Globus pallidus (tissue), 1 donor: ENCODE measurements at places on chromosomes 12 and 14.

DNA sequence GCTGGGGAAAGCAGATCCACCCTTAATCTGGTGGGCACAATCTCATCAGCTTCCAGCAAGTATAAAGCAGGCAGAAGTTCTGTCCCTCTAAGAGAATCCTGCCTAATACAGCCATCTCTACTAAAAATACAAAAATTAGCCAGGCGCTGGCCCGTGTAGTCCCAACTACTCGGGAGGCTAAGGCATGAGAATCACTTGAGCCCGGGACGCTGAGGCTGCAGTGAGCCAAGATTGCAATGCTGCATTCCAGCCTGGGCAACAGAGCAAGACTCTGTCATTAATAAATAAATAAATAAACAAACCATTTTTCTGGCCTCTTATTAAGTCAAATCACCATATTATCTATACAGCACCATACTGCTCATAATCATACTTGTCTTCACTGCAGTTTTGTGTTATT is 111.2 kb downstream of the MED13L start:
- DNase-seq = no peak

- no peak for DNase-seq
Observed at GRCh38 chr12:106582249-106582591, 584 bp upstream of the RFX4 start.

DNA sequence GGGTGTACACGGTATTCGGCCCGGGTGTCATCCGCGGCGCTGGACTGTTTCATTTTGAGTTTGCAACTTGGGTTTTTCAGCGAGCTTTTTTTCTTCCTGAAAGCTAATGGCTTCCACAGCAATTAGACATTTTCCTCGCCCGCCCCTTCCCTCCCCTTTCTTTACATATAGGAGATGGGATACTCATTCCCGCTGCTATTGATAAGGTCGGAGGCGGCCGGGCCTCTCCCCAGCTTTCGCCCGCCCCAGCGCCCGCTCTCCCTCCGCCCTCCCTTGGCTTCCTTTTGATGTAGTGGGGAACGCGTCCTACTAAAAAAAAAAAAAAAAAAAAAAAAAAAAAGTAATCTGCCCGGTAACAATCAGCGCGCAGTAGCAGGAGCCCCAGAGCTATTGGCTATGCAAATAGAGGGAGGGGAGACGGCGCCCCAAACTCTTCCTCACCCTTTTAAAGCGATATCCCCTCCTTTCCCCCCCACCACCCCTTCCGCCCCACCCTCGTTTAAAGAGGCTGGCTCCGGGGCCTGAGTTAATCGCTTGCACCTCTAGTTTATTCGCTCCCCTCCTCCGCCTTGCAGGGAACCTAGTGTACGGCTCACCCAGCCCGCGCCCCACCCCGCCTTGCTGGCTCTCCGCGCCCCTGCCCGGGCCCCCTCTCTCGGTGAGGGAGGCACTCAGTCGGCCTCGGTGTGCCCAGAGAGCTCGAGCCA is 1.7 kb upstream of the CCND2 start:
- DNase-seq = peak; percentile 51

DNA sequence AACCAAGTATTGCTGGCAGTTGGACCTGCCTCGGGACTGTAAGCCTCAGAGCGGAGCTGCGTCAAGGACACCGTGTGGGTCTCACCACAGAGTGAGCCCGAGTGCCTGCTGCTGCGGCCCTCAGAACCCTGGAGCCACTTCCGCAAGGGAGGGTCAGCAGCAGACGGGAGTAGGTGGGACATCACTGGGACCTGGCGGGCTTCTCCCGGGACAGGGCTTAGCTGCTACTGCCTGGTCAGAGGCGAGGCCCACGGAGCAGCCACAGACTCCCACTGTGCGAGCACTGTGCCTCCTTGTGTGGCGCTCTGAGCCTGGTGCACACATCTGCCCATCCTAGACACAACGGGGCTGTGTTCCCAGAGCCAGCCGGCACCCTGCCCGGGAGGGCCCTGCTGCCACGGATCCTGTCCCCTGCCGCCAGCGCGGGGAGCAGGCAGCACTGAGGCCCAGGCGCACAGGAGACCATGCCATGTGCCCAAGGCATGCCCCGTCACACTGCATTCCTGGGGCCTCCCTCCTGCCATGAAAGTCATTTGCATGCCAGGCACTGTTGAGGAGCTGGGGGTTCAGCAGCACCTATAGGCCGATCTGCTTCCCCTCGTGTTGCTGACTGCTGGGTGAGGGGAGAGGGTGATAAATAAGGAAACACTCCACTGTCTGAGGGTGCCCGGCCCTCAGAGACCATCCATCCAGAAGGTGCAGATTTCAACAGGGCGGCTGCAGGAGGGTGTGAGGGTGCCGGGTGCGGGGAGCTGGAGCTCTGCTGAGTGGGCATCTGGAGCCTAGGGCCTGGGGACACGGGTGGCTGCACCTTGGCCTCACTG is 10.0 kb downstream of the HIP1R start:
- peak; percentile 99 for DNase-seq

DNA sequence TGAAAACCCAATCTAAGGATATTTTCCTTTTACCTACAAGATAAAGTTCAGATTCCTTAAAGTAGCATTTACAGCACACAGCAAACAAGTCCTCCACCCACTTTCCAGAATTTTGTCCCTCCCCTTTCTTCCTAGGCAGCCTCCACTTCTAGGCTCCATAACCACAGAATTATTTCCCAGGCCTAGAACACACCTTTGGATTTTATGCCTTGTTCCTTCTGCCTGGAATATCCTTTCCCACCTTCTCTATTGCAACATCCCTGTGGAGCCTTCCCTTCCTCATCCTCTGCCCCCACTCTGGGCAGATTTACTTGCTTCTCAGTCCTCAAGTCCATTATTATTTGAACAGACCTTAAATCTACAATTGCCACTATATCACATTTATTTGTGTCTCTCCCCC is 2.1 kb upstream of the TSPAN8 start:
- DNase-seq = no peak

DNA sequence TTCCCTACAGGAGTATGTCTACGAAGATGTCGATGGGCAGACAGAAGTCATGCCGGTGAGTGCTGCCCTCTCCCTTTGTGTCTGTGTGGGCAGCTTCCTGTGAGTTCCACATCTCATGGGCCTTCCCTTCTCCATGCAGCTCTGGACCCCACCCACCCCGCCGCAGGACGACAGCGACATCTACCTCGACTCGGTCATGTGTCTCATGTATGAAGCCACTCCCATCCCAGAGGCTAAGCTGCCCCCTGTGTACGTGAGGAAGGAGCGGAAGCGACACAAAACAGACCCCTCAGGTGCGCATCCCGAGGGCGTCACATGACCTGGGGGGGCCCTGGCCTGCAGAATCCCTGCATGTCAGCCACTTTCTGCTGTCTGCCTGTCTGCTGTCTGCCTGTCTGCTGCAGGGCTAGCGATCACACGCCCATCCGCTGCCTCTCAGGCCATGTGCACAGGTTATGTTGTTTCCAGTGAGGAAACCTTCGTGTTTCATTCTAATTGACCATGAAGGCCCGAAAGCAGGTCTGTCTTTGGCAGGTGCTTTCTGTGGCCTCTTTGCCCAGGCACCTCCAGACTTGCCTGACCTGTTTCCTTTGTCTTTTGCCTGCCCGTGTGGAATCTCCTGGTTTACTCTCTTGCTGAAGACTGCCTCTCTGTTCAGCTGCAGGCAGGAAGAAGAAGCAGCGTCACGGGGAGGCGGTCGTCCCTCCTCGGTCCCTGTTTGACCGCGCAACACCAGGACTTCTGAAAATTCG is 95.1 kb downstream of the EP400 start:
- DNase-seq = no peak

GRCh38 chr14:81625343-81625742 is 91.7 kb upstream of the SEL1L start:
- peak; percentile 48 for DNase-seq

DNA sequence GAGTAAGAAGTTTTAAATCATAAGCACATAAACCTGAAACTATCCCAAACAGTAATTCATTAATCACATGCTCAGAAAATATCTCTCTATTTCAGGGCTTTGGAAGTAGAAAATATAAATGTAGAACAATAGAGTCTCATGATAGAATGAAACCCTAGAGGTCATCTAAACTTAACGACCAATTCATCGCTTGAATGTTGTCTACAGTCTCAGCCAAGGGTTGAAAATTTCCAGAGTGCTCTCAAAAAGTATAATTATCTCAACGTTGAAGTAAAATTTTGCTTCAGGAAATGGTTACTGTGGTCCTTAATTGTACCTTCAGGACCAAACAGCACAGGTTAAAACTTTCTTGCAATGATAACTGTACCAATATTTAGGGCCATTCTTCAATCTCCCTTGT is 1053.6 kb upstream of the SEL1L start:
- no peak for DNase-seq

DNA sequence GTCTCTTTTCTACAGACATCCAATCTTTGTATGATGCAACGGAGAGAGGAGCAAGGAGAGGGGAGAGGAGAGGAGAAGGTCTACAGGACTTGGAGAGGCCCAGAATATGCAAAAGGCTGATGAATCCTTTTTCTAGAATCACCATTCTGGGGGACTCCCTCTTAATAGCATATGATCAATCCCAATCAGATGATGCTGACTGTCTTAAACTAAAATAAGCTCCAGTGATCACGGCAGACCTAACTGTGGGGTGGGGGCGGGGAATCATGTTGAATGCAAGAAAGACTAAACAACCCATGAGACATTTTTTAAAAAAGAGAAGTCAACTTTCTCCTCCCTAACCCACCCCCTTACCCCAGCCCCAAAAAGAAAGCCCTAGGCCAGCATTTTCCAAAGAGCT is 33.4 kb downstream of the BTBD7 start:
- no peak for DNase-seq

- no peak for DNase-seq
Observed at GRCh38 chr14:61332658-61333029, 11.3 kb downstream of the PRKCH start.

GRCh38 chr12:17388679-17389078 is 701.3 kb downstream of the RERGL start:
- no peak for DNase-seq

- DNase-seq = no peak
Observed at GRCh38 chr14:95248432-95248831, 71.3 kb downstream of the CLMN start.

DNA sequence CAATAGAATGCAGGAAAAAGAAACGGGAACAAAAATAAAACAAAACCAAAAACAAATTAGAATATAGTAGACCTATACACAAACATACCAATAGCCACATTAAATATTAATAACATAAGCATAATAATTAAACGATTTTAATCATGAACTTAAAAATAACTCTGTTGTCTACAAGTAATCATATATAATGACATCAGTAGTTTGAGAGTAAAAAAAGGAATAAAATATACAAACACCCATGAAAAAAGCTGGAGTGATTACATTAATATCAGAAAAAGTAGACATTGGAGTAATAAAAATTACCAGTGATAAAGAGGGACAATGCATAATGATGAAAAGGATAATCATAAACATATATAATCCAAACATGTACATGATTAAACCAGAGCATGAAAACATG is 181.8 kb downstream of the ATXN7L3B start:
- DNase-seq = no peak

DNA sequence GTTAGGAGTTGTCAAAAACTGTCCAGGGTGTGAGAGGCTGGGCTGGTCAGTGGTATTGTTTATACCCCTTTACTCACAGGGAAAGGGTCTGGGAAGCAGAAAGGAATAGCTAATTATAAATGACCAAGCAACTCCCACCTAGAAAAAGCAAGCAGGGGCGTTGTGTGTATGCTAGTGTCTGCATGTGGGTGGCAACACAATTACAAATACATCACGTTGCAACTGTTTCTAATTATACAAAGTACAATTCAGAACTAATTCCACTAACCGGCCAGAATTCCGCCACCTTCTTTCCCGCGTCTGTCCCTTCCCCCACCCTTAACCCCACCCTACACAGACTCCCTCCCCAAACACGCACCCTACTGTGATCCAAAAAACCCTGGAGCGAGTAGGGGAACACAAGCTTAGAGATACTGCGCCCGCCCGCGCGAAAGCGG is 2.2 kb downstream of the DPF3 start:
- no peak for DNase-seq

- DNase-seq = no peak
Observed at GRCh38 chr14:24353559-24354481, 14.0 kb upstream of the RIPK3 start.

DNA sequence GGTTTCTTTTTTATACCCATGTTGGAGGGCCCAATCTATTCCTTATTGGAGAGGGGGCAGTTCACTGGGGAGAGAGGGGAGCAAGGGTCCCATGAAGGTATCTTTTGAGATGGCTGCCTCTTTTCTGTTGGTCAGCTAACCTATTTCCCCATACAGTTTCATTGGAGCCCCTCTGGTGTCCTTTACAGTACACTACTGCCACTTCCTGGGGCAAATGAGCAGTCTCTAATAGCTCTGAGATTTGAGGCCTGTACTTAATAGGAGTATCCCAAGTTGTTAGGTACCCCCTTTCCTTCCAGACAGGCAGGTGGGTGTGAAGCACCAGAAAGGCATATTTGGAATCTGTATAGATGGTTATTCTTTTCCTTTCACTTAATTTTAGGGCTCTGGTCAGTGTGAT is 41.3 kb upstream of the RNU6-8 start:
- no peak for DNase-seq

- no peak for DNase-seq
Observed at GRCh38 chr12:93851257-93851671, 174.1 kb downstream of the CRADD start.

GRCh38 chr12:94286583-94287244 is 138.3 kb downstream of the PLXNC1 start:
- no peak for DNase-seq

DNA sequence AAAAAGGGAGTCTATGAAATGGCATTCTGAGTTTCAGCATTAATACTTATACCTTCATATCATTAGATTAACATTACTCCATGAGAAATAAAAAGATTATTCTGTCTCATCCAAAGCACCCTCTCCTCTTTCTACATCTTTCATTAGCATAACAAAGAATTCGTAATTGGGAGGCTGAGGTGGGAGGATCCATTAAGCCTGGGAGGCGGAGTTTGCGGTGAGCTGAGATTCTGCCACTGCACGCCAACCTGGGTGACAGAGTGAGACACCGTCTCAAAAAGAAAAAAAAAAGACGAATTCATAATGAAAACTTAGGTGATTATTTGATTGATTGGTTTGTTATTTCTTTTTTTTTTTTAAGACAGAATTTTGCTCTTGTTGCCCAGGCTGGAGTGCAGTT is 1.8 kb upstream of the CDK17 start:
- peak; percentile 34 for DNase-seq

- no peak for DNase-seq
Observed at GRCh38 chr14:33866425-33867088, 84.3 kb downstream of the EGLN3 start.

DNA sequence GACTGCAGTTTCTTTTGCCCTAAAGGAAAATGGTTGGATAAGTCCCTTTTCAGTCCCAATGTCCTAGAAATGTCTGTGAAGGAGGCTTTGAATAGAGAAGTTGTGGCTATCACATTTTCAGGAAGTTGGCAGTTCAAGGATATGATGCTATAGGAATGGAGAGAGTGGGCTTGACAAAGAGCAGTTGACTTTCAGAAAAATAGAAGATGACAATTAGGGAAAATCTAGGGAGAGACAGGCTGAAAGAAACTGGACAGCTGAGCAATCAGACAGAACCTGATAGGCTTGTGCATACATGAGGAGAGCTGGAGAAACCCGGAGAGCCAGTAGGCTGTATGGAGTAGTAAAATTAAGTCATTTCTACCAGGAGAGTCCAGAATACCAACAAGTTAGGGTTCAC is 50.5 kb downstream of the LMNTD1 start:
- no peak for DNase-seq
